Sigmoid colon (tissue), 7 donors: ENCODE measurements at places on chromosomes 7 and 10. TPM values are rescaled to one million over a fixed set of nuclear protein-coding genes. Genes with fewer than 3 reads are reported as not detected.

GRCh38 chr10:127021801-127022200 lies 116.6 kb downstream of the DOCK1 start:
- no peaks in the 10 kb centered on the region for H3K27me3 ChIP-seq
- DNase-seq = no peak
- no peak overlapping the region for H3K27ac ChIP-seq
- H3K36me3 ChIP-seq = peaks cover 54% of the 10 kb centered on the region
- no peak overlapping the region for H3K4me3 ChIP-seq

DNA sequence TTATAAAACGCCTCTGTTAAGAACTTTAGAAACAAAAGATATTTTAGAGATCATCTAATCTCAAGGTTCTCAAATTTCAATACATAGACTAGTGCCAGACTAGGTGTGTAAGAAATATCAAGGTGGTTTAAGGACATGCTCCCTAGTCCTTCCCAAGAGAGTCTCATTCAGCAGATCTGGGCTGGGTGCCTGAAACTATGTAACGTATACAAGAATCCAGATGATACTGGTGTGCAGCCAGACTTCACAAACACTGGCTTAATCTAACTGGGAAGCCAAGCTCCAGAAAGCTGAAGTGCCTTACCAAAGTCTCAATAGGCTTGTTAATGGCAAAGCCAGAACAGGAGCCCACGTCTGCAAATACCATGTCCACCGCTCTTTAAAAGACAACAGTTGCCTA lies 105.0 kb upstream of the AMPH start:
- H3K27me3 ChIP-seq = no peaks in the 10 kb centered on the region
- H3K4me1 ChIP-seq = no peaks in the 10 kb centered on the region
- H3K4me3 ChIP-seq = no peak overlapping the region
- DNase-seq = no peak

DNA sequence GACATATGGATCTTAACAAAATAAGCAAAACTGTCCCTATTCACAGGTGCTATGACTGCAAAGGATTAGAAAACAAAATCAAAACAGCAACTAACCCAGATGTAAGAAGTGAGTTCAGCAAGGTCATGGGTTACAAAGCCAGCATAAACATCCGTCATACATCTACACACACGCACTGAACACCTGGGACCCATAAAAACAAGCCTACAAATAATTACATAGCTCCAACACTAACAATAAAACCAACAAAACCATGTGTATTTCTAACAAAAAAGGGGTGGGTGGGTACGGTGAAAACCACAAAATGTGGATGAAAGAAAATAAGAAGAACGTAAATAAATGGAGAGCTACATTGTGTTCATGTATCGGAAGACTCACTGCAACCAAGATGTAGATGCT lies 256.8 kb downstream of the ELFN1 start:
- no peaks in the 10 kb centered on the region for H3K4me1 ChIP-seq
- no peaks in the 10 kb centered on the region for H3K36me3 ChIP-seq

GRCh38 chr7:40535678-40536077 lies 400.9 kb downstream of the SUGCT start:
- DNase-seq = no peak
- H3K4me3 ChIP-seq = no peak overlapping the region
- H3K27ac ChIP-seq = no peak overlapping the region
- H3K4me1 ChIP-seq = peaks cover 17% of the 10 kb centered on the region

DNA sequence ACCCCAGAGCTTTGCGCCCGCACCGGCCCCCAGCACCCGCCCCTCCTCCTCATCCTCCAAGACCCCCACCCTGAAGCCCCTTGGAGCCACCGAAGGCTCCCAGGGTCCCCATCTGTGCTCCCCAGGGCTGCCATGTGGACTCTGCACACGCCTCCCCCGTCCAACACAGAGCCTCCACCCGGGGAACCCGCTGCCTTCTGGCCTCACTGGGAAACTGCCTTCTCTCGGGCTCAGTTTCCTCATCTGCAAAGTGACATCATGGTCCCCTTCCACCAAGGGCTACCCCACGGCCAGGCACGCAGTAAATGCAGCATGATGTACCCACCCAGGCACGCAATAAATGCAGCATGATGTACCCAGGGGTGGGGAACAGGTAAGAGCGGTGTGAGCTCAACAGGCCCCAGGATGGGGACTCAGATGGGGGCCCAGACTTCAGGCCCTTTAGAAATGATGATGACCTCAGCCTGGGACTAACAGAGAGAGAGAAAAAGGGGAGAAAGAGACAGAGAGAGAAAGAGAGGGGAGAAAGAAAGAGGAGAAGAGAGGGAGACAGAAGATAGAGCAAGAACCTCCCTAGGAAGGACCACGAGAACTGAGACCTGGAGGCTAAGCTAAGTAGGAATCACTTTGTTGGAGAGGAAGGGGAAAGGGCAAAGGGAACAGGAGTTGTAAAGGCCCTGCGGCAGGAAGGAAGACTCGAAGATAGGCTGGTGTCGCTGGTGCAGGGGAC lies 2.5 kb upstream of the MICALL2 start:
- no peak for DNase-seq
- no peak overlapping the region for H3K4me3 ChIP-seq
- H3K36me3 ChIP-seq = no peaks in the 10 kb centered on the region
- peak overlapping the region; percentile 84 for H3K27ac ChIP-seq

- no peaks in the 10 kb centered on the region for H3K36me3 ChIP-seq
- no peak for DNase-seq
- H3K4me1 ChIP-seq = no peaks in the 10 kb centered on the region
- no peak overlapping the region for H3K27ac ChIP-seq
Measured at GRCh38 chr10:98474628-98475027, 27.9 kb upstream of the HPS1 start.

ADCYAP1R1 gene
- 35.7 TPM for total RNA-seq
